ENCODE measurements at places on chromosomes 5 and 9. TPM values are rescaled to one million over a fixed set of nuclear protein-coding genes. Genes with fewer than 3 reads are reported as not detected.
A peak's percentile ranks its signal among the peaks of the same experiment; 100 is the strongest.

DNA sequence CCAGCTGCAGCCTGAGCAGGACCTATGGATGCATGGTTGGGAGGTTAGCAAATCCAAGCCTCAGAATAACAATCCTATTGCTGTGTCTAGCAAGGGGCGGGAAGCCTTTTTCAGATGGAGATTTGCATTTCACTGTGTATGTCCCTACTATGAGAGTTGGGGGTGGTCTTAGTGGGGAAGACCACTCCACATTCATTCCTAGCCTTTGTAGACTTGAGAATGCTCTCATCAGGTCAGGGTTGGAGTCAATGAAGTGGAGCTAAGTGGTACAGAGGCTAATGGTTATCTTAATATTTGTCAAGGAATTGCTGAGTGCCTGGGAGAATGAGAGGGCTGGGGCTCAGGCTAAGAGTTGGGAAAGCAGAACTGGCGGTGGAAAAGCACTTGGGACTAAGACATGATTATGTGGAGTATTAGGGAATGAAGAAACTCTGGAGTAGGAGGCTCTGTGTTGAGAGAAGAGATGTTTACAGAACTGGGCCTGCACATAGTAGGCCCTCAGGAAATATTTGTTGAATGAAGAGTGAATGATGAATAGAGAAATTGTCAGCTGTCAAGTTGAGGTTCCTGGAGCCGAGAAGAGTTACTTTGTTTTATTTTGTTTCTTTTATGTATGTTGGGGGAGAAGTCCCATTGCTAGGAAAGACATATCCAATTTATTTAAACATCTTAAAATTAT is 175.5 kb upstream of the SPRY4 start:
- no peaks in the 10 kb centered on the region for H3K27me3 ChIP-seq
- H3K36me3 ChIP-seq: no peaks in the 10 kb centered on the region
- H3K4me1 ChIP-seq: no peaks in the 10 kb centered on the region
- no peak for DNase-seq
- H3K4me3 ChIP-seq: no peak overlapping the region

GRCh38 chr9:107683566-107683965 is 194.0 kb upstream of the KLF4 start:
- no peak for DNase-seq
- H3K27me3 ChIP-seq: no peaks in the 10 kb centered on the region
- no peak overlapping the region for H3K27ac ChIP-seq
- no peaks in the 10 kb centered on the region for H3K36me3 ChIP-seq
- no peaks in the 10 kb centered on the region for H3K4me1 ChIP-seq
- H3K4me3 ChIP-seq: no peak overlapping the region

- H3K36me3 ChIP-seq: peaks cover 12% of the 10 kb centered on the region
- no peaks in the 10 kb centered on the region for H3K27me3 ChIP-seq
- no peak overlapping the region for H3K27ac ChIP-seq
- peaks cover 13% of the 10 kb centered on the region for H3K4me1 ChIP-seq
- H3K4me3 ChIP-seq: no peak overlapping the region
Observed at GRCh38 chr5:180526269-180526668, 32.1 kb downstream of the CNOT6 start.

DNA sequence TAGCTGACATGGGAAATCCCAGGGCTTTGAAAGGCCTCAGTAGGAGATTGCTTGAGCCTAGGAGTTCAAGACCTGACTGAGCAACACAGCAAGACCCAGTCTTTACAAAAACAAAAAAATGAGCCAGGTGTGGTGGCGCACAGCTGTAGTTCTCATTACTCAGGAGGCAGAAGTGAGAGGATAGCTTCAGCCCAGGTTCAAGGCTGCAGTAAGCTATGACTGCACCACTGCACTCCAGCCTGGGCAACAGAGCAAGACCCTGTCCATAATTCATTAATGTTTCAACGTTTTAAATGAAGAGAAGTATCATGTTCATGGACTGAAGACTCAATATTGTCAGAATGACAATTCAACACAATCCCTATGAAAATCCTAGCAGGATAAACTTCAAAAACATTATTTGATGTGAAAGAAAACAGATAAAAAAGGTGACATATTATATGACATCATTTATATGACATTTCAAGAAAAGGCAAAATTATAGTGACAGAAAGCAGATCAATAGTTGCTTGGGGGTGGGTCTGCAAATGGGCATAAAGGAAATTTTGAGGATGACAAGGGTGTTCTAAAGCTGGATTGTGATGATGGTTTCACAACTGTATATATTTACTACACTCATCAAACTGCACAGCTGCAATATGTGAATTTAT is 3.7 kb downstream of the KIF3A start:
- peaks cover 13% of the 10 kb centered on the region for H3K36me3 ChIP-seq
- 0 out of 2 replicates have a peak, but pooled peaks cover 3% of the 10 kb centered on the region for H3K4me1 ChIP-seq
- H3K27ac ChIP-seq: no peak overlapping the region
- DNase-seq: no peak

DNA sequence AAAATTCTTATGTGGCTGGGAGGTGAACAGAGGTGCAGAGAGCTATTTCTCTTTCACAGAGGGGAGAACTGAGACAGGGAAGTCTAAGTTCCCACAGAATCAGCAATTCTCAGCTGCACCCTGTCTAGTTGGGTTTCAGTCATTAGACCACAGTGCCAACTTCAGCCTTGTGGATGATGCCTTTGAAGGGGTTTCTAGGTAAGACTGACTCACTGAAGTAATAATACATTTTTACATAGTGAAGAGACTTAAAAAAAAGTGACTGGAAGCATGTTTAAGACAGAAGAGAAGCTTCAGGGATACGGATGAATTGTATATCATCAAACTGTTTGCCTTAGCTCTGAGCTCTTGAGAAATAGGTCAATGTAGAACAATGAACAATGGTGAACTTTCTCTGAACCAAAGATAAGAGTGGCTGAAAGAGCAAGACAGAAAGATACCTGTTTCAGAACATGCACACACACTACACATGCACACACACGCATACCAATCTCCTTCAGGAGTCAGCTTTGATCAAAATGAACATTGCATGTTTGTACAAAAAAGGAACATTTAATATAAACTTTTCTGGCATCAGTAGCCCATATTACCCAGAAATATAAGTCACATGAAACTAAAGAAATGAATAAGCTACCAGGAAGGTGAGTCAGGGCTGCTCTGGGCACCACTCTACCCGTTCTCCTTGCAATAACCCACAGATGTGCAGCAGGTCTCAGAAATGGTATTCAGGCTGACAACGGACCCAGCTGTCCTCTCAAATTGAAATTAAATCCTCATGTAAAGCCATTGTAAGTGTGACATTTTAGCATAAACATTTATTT is 12.6 kb upstream of the FYB1 start:
- DNase-seq: no peak
- H3K4me3 ChIP-seq: no peak overlapping the region
- H3K36me3 ChIP-seq: no peaks in the 10 kb centered on the region
- H3K27me3 ChIP-seq: no peaks in the 10 kb centered on the region
- no peaks in the 10 kb centered on the region for H3K4me1 ChIP-seq

DNA sequence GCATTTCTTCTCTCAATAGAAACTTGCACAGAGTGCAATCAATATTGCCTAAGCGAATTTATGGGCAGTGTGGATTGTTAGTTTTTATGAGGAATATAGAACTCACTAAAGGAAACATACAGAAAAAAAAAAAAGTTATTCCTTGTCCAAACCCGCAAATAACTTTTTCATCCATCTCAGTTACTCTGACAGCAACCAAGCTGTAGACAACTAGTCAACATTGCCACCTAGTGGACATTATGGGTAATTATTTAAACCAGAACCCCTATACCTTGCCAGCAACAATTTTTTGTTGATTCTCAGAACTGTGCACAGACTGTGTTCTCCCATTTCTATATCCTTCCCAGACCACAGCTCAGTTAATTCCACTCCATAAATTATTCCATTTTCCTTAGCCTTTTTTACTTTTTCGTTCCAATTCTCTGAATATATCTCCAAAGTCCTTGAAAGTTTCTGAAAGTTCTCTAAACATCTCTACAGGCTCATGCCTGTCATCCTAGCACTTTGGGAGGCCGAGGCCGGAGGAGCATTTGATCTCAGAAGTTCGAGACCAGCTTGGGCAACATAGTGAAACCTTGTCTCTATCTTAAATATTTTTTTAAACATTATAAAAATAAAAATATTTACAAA is 2.6 kb upstream of the AFAP1L1 start:
- peak overlapping the region; percentile 22 for H3K4me3 ChIP-seq
- H3K27ac ChIP-seq: no peak overlapping the region
- peaks cover 4% of the 10 kb centered on the region for H3K4me1 ChIP-seq

- H3K4me1 ChIP-seq: peaks cover 60% of the 10 kb centered on the region
- H3K27me3 ChIP-seq: no peaks in the 10 kb centered on the region
- no peak for DNase-seq
- H3K4me3 ChIP-seq: no peak overlapping the region
- no peaks in the 10 kb centered on the region for H3K36me3 ChIP-seq
Observed at GRCh38 chr9:120922404-120923195, 4.0 kb downstream of the TRAF1 start.

DNA sequence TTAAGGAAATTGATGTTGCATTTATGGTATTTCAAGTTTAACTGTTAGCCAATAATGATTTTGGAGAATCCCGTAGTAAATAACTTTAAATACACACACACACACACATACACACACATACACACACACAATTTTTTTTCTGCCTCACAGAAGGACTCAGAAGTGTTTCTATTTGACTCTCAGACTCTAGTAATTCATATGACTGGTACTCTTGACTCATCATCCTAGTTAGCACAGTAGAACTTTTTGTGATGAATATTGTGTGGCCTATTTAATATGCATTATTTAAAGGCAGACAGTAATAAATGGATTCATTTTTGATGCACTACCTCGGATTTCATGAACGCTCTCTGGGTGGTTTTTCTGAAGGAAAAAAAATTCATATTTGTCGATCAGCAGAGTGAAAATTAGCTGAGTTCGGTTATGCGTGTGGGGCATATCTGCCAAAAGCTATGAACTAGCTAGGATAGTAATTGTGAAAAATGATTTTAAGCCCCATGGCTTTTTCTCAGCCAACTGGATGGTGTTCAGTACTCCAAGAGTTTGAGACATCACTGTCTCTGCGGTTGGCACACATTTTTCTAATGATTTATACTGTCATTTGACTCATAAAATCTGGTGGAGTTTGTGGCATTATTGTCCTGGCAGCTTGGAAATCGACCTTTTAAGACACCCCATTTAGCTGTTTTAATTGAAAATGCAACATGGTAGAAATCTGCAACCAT is 102.2 kb downstream of the PCSK5 start:
- no peak overlapping the region for H3K4me3 ChIP-seq
- H3K4me1 ChIP-seq: no peaks in the 10 kb centered on the region
- no peaks in the 10 kb centered on the region for H3K27me3 ChIP-seq

GRCh38 chr5:41414598-41414997 is 95.8 kb downstream of the PLCXD3 start:
- peak overlapping the region; percentile 45 for H3K27ac ChIP-seq
- H3K27me3 ChIP-seq: no peaks in the 10 kb centered on the region
- peaks cover 12% of the 10 kb centered on the region for H3K4me1 ChIP-seq
- DNase-seq: no peak
- no peak overlapping the region for H3K4me3 ChIP-seq

GRCh38 chr5:176373100-176373818 is 8.0 kb downstream of the ARL10 start:
- H3K27me3 ChIP-seq: no peaks in the 10 kb centered on the region
- no peaks in the 10 kb centered on the region for H3K4me1 ChIP-seq
- H3K36me3 ChIP-seq: peaks cover 18% of the 10 kb centered on the region

DNA sequence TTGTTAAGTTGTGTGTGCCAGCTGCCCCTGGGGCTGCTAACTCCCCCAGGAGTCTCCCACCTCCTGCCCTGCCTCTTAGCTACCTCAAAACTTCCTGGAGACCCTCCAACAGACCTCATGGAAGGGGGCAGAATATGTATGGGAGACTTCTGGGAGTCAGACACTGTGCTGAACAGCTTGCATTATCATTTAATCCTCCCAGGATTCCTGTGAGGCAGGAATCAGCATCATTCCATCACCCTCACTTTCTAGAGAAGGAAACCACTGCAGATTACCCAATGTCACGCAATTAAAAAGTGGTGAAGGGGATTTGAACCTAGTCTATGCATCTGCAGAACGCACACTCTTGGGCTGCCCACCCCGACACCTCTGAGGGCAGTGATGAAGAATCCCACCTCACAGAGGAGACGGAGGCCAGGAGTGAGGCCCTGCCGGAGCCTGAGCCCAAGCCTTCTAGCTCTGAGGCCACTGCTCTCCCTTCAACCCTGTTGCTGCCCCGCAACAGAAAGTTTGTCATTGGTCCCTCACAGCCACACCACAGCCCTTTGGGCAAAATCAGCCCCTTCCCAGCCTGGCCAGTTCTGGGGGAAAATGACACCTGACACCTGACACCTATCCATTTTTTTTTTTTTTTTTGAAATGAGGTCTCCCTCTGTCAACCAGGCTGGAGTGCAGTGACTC is 30.3 kb upstream of the IL17B start:
- H3K36me3 ChIP-seq: peaks cover 17% of the 10 kb centered on the region
- H3K27me3 ChIP-seq: no peaks in the 10 kb centered on the region
- peaks cover 39% of the 10 kb centered on the region for H3K4me1 ChIP-seq
- DNase-seq: no peak

DNA sequence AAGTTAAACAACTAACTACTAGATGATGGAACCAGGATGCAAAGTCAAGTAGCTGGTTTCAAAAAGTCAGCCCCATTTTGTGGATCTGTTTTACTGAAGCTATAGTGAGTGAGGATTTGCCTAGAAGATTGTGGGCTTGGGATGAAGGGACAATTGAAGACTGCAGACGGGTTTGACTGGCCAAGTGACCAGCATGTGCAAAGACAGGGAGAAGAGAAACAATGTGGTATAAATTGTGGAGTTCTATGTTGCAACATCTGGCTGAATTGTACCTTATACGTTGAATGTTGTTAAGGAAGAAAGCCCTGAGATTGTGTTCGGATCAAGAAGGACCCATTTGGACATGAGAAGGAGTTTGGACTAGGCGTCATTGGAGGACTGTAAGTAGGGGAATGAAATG is 101.8 kb downstream of the MAT2B start:
- no peak overlapping the region for H3K4me3 ChIP-seq
- DNase-seq: no peak
- H3K27ac ChIP-seq: no peak overlapping the region
- H3K36me3 ChIP-seq: no peaks in the 10 kb centered on the region

GRCh38 chr5:67050635-67051034 is 146.0 kb downstream of the CD180 start:
- no peaks in the 10 kb centered on the region for H3K36me3 ChIP-seq
- H3K4me3 ChIP-seq: no peak overlapping the region
- no peak overlapping the region for H3K27ac ChIP-seq

DNA sequence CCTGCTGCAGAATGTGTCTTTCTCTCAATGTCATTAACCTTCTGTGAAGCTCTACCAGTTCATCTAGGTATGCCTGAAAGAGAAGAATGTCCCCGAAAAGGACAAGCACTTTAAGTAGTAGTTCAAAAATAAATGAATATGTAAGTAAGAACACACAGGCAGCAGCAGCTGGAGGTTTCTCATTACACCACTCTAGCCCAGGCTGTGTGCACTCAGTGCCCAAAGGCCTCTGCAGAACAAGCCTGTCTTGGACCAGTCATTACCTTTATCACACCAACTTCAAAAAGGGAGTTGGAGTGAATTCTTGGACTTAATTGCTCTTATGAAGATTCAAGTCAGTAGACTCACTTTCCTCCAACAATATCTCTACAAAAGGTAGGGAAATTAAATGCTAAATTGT is 268.8 kb downstream of the MLLT3 start:
- no peak overlapping the region for H3K27ac ChIP-seq
- no peaks in the 10 kb centered on the region for H3K27me3 ChIP-seq
- no peak overlapping the region for H3K4me3 ChIP-seq
- H3K36me3 ChIP-seq: no peaks in the 10 kb centered on the region
- DNase-seq: no peak

- no peak overlapping the region for H3K27ac ChIP-seq
- no peak overlapping the region for H3K4me3 ChIP-seq
- no peaks in the 10 kb centered on the region for H3K36me3 ChIP-seq
Observed at GRCh38 chr5:155103146-155103545, 89.6 kb downstream of the KIF4B start.

The DOCK2 gene
- 3.8 TPM for polyA plus RNA-seq

The TNC gene
- 572 TPM for polyA plus RNA-seq

The NRG2 gene
- polyA plus RNA-seq: 3.7 TPM

The PCDHGA11 gene
- polyA plus RNA-seq: 0.18 TPM

The PLPP7 gene
- 8.6 TPM for polyA plus RNA-seq

The PCDHA9 gene
- polyA plus RNA-seq: 0.02 TPM

The IL13 gene
- polyA plus RNA-seq: 0.08 TPM
